ENCODE measurements at places on chromosomes 4 and X.

DNA sequence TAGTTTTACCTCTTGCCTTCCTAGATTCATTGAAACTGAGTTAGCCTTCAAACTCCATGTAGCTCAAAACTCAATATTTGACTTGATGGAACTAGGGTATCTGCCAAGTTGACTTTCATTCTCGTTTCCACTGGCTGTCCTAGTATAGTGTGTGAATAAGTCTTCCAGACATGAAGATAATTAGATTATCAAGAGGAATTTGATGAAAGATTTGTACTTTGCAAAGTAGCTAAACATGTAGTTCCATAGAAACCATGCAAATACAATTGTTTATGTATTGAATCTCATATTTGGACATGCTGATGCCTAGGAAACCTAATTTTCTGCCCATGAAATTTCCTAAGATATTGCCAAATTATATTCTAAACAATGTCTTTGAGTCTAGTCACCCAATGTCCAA is 297.5 kb downstream of the ARHGAP24 start:
- no peak for DNase-seq

GRCh38 chrX:103171353-103171752 is 43.6 kb upstream of the BEX4 start:
- DNase-seq = no peak

DNA sequence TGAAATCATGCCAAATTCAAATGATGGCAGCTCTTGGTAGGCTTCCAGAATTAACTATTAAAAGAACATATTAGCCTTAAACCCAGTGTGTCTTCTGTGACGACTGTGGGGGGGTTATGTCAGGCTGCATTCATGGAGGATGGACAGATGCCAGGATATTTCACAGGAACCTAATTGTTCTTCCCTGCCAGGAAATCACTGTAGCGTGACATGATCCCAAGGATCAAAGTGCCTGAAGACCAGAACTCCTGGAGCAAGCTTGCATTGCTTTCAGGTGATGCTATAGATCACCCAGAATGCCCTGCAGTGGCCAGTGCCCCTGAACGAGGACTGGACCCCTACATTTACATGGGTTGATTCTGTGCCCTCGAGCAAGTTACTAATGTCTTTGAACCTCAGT is 1093.0 kb upstream of the TENM3 start:
- no peak for DNase-seq

DNA sequence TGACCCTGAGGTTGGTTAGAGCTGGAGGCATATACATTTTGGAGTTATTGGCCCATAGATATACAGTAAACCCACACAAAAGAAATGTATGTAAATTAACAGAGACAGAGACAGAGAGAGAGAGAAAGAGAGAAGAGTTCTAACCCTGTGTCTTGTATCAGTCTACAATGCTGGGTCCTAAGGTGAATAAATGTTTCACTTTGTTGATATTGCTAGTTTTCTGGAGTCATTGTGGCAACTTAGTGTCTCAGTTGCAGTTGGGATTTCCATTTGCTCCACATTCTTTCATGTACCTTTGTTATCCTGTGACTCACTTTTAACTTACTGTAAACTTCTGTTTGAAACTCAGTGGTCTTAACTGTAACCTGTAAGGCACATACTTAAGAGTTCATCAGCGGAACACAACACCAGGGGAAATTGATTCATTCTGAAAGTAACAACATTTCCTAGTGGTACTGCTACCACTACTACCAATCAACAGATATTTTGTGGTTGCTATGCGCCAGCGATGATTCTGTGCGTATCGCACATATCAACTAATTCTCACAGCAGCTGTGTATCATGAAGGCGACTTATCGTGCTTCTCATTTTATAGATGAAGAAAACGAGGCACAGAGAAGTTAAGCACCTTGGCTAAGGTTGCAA is 38.5 kb upstream of the ETDA start:
- DNase-seq = peak; percentile 5

GRCh38 chr4:107035819-107036583 is at the start of gene DKK2:
DKK2 (minus strand) TSS chr4:107036313; CDS start chr4:107035591, 722 bp downstream.
- DNase-seq = no peak

- no peak for DNase-seq
Observed at GRCh38 chrX:71221145-71221544, 1.9 kb upstream of the GJB1 start.

DNA sequence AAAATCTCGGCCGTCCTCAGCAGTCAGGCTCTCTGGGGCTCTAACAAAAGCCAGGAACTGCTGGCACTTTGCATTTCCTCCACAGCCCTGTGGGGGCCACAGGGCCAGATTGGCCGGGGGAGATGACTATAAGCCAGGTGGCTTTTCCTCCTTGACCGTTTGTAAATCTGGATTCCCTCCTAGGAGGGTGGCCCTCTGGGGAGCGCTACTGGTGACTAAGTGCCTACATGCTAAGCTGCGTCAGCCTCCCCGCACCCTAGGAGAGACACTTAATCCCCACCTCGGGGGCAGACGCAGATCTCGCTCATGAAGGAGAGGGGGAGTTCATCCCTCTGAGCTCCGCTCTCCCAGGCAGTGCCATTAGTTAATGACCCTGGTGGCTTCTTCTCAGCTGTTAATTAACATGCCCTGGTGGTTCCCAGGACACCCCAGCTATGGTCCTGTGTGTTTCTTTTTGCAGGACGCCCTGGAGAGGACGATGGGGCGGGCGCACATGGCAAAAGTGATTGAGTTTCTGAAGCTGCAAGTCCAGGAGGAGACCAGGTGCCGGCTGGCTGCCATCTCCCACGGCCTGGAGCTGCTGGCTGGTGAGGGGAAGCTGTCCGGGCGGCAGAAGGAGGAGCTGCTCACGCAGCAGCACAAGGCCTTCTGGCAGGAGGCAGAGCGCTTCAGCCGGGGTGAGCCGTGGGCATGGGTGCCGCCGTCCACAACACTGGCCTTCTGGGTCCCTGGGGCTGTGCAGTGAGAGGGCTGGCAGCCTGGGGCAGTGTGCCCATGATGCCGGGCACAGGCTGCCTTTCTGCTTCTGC is 41.6 kb downstream of the EVC start:
- DNase-seq = no peak

DNA sequence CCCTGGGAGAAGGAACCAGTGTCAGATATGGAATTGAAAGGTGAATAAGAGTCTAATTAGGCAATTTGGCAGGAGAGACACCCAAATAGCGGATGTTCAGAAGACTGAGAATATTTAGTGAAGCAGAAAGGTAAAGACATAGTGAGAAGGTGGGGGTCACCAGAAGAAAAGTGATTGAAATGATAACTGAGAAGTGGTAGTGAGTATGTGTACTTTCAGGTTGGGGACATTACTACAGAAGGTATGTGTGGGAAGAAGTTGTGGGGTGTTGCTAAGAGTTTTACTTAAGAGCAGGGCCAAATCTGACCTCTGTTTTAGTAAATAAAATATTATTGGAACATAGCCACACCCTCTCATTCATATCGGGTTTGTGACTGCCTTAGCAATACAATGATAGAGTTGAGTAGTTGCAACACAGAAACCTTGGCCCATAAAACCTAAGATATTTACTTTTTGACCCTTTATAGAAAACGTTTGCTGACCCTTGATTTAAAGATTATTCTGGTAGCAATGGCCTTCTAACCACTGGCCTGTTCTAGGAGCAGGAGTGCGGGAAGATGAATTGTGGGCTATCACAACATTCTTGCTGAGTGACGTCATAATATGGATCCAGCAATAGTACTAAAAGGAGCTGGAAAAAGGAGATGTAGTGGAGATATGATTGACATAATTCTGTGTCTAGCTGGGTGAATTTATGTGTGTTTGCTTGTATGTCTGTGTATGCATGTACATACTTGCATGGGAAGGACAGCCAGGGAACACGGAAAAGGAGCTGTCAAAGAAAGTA is 115.3 kb downstream of the HS3ST1 start:
- no peak for DNase-seq

GRCh38 chr4:11435557-11435956 is 6.9 kb upstream of the HS3ST1 start:
- DNase-seq = no peak

DNA sequence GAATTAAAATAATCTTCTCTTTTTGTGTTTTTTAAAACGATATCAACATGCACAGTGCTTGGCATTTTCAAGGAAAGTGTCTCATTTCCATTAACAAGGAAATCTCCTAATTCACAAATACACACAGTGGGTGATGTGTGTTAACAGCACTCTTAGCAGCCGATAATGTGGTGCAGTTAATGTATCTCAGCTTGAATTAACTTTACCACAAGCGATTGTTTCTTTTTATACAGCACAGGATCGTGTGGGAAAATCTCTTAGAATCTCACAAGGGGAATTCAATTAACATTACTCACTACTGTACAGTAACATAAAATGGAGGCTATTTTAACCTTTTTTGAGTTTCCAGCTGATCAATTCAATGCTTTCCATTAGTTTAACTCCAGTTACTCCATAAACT is 1841.9 kb downstream of the STIM2 start:
- no peak for DNase-seq

DNA sequence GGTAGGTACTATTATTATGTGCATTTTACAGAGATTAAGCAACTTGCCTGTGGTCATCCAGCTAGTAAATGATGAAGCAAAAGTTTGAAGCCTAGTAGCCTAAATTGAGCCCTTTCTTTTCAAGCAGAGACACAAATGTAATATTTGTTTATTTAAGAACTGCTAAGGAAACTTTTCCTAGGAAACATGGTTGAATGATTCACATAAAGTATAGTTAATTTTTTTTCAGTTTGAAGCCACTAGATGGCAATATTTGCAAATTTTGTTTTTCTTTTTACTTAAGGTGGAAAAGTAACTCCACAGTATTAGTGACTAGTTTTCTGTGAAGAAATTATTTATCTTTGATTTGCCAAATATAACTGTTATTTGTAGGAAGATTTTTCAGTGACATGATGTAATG is 52.8 kb upstream of the ANKRD17 start:
- no peak for DNase-seq

DNA sequence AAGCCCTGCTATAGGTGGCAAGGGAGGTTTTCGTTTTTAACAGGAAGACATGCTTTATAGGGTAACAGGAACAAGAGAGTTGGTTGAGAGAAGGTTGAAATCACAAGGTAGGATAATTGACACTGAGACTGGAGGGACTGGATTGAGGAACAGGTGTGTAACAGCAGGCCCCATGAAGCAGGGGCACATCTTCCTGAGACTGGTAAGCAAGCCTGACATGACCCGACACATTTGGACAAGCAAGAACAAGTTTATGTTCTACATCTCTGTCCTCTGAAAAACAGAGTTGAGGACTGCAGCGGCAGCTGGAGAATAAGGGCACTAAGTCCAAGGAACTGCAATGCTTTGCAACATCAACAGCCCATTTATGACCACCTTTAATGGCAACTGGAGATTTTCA is 5.2 kb downstream of the RPS4X start:
- DNase-seq = no peak

DNA sequence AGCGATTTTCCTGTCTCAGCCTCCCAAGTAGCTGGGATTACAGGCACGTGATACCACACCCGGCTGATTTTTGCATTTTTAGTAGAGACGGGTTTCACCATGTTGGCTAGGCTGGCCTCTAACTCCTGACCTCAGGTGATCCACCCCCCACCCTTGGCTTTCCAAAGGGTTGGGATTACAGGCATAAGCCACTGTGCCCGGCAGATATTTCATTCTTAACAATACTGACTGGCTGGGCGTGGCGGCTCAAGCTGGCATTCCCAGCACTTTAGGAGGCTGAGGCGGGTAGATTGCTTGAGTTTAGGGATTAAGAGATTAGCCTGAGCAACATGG is 1.3 kb downstream of the PQBP1 start:
- no peak for DNase-seq

DNA sequence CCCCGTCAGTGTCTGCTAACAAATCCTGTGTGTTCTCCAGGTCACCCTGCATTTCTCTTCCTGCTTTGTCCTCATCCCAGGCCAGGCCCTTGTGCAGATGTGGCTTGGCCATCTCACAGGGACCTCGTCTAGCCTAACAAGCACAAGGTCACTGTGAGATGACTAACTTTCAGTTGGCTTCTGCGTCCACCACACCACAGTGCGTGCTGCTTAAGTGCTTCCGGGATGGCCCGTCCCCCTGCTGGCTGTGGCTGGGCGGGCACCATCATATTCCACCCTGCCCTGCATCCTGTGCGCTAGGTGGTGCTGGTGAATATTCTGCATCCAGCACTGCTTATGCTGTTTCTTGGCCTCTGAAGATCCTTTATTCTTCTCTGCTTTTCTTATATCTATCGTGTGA is 33.8 kb downstream of the RBBP7 start:
- no peak for DNase-seq

DNA sequence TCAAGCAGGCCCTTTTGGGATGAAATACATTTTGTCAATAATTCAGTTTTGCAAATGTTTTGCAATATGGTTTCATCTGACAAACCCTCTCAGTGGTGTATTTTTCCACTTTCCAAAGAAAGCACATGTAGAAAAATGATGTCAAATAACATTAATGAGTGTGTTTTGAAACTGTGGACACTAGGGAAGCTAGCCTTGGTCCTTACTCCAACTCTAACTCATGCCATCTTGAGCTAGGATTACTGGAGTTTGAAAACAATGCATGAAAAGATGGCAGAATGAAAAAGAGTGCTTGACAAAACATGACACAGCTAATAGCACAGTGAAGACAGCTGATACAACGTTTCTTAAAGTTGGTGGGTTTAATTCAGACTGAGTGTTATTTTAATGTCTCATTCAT is 41.4 kb downstream of the HAND2 start:
- no peak for DNase-seq

GRCh38 chr4:156924774-156925315 is 46.8 kb downstream of the PDGFC start:
- DNase-seq = no peak

GRCh38 chr4:140092094-140092851 is 61.7 kb downstream of the MAML3 start:
- DNase-seq = no peak

DNA sequence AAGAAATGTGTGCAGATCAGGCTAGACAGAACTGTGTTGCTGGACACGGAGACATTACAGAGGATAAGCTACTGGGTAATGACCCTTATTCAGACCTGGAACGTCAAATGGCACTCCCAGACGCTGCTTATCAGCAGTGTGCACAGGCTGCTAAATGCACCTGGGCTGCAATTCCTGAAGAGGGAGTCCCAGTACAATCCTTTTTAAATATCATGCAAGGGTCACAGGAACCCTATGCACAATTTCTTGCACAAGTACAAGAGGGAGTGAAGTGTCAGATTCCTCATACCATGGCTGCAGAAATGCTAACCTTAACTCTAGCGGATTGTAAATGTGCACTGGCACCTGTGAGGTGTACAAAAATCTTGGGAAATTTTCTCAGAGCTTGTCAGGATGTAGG is 16.9 kb downstream of the SPIN2B start:
- no peak for DNase-seq

- no peak for DNase-seq
Observed at GRCh38 chrX:123424546-123424945, 240.5 kb downstream of the GRIA3 start.
